ENCODE measurements at places on chromosomes 7 and 10.
A peak's percentile ranks its signal among the peaks of the same experiment; 100 is the strongest.

DNA sequence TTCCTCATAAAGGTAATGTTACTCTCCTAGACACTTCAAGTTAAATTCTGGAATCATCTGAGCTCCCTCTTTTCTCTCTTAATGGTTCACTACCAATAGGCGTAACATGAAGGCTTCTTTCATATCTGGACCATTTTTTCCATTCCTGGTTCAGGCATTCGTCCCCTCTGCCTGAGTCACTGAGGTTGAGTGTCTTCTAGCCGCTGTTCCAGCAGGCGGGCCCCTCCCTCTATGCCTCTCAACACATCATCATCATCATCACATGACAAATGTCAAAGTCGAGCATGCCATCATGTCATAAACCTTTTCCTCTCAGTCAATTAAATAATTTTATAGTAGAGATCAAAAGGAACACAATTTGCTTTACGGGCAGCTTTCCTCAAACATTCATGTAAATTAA lies 168.9 kb upstream of the ASAH2 start:
- DNase-seq = no peak

- no peak for DNase-seq
Observed at GRCh38 chr10:34844448-34844847, 29.4 kb upstream of the PARD3 start.

DNA sequence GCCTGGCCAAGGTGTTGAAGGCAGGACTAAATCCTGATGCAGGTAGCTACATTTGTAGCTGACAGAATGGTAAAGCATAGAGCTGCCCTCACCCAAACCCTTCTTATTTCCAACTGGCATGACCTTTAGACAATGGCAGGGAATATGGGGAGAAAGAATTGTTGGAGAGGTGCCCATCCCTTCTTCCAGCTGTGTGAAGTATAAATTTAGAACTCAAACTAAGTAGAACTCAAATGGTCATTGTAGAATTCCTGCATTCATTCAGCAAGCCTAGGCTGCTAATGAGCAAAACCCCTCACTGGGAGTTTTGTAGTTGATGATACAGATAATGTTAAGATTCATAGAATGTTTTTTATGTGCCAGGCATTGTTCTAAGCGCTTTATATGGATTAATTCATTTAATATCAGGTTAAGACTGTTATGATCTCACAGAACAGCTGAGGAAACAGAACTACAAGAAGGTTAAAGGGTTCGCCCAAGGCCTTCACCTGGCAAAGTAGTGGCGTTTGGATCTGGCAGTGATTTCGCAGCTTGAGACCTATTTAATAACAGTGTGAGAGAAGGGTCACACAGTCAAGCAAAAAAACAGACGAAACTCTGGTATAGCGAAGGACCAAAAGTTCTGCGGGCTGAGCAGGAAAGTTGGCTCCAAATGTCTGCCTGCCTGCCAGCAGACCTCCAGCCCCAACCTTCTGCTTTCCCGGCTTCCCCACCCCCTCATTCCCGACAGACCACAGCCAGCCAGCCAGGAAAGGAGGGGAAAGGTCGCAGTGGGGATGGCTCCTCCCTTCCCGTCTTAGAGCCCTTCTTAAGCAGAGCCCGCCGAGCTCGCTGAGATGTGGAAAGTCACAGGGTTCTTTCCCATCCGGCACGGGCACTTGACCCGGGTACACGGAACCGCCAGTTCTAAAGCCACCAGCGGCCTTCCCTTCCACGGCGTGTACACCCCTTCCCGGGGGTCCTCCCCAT lies 1.6 kb upstream of the HILPDA start:
- peak; percentile 11 for DNase-seq

GRCh38 chr7:114104035-114104434 lies 185.2 kb upstream of the PPP1R3A start:
- DNase-seq = no peak

GRCh38 chr10:94251568-94251967 lies 111.2 kb downstream of the NOC3L start:
- DNase-seq = no peak

GRCh38 chr10:96613576-96613975 lies 26.8 kb upstream of the TM9SF3 start:
- no peak for DNase-seq

All from esophagus squamous epithelium (tissue), 5 donors.